Large intestine (tissue), 12 donors: ENCODE measurements at places on chromosomes 11 and 22. TPM values are rescaled to one million over a fixed set of nuclear protein-coding genes. Genes with fewer than 3 reads are reported as not detected.

- DNase-seq = no peak
These were observed 46.0 kb upstream of the NNMT start for GRCh38 chr11:114250180-114250579.

GRCh38 chr11:46309814-46310259, 32.4 kb downstream of the CREB3L1 start:
- no peak for DNase-seq

GRCh38 chr11:24833573-24833972, 336.7 kb downstream of the LUZP2 start:
- no peak for DNase-seq

DNA sequence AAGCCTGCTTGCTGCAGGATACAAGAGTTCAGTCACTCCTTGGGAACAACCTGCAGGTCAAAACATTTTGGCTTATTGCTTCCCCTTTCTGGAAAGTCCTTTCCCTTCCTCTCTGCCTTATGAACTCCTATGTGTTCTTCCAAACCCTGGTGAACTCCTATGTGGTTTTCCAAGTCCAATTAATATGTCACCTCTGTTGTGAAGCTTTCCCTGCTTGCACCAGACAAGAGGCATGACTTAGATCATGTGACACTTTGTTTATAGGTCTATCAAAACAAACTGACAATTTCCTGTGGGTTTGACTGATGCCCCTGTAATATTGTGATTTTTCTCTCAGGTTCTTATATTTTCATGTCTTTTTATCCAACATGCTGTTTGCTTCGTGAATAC, 64.2 kb downstream of the ENDOD1 start:
- DNase-seq = no peak

GRCh38 chr22:42717197-42717928, 3.3 kb downstream of the A4GALT start:
- peak; percentile 29 for DNase-seq

DNA sequence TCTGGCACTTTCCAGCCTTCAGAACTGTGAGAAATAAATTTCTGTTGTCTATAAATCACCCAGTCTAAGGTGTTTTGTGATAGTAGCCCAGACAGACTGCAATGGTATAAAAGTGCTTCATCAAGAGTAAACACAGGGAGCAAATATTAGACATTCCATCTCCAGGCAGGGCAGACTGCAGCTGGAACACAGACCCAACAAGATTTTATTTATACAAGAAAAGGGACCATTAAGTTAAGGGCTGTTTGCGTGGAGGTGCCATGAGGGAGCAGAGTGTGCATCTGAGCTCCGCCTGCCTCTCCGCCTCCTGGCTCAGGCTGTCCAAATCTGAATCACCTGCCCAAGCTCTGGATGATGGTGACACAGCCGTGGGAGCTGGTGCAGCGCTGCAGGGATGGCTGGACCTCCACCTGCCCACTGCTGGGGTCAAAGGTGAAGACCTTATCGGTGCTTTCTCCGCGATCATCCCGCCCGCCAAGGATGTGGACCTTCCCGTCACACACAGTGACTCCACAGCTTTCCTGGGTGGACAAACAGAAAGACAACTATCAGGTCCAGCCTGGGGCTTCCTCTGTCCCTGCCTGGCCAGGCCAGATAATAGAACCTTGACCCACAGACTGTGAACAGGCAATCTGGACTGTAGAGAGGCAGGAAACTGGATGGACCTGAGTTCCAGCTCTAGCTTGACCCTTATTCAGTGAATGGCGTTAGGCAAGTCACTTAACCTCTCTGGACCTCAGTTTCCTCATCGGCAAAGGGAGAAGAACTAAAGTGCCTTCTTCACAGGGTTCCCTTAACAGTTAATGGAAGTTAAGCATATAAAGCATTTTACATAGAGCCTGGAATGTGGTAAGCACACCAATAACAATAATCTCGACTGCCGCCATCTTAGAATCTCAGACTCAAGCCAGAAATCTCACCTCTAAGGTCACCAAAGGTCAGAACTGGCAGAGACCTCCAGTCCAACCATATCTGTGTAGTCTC, 10.5 kb downstream of the KLHL35 start:
- DNase-seq = peak; percentile 68

- no peak for DNase-seq
These were observed 222.7 kb upstream of the SESN3 start for GRCh38 chr11:95453616-95454171.

GRCh38 chr11:72637198-72637597, 37.0 kb downstream of the PDE2A start:
- DNase-seq = no peak

DNA sequence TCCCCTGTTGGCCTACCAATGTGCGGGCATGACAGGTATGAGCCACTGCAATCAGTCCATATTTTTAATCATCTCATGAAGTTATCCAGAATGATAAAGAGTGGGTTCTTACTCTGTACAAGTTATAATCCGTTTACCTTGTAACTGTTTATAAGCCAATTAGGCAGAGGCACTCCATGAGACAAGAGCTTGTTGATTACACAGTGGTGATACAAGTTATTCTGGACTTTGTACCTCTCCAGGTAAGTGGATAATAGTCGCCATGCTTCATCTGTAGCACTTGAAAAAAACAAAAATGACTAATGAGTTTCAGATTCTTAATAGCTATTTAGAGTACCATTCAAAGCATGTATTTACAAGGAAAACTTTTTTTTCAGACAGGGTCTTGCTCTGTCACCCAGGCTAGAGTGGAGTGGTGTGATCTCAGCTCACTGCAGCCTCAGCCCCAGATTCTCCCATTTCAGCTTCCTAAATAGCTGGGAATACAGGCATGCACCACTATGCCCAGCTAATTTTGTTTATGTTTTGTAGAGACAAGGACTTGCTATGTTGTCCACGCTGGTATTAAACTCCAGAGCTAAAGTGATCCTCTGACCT, 17.7 kb upstream of the FNBP4 start:
- DNase-seq = peak; percentile 18

GRCh38 chr11:115221461-115222069, 282.6 kb downstream of the CADM1 start:
- no peak for DNase-seq

Gene RFPL2
- 0.21 TPM for polyA plus RNA-seq

Gene DDTL
- polyA plus RNA-seq = 11.2 TPM

Gene FOLH1
- 322 TPM for polyA plus RNA-seq

Gene OSBP2
- polyA plus RNA-seq = 77.2 TPM

Gene OR2D2
- not detected for polyA plus RNA-seq

Gene INTS4
- polyA plus RNA-seq = 30.3 TPM

Gene YAP1
- polyA plus RNA-seq = 74.3 TPM
